ENCODE measurements at places on chromosomes 16 and 17. TPM values are rescaled to one million over a fixed set of nuclear protein-coding genes. Genes with fewer than 3 reads are reported as not detected.

DNA sequence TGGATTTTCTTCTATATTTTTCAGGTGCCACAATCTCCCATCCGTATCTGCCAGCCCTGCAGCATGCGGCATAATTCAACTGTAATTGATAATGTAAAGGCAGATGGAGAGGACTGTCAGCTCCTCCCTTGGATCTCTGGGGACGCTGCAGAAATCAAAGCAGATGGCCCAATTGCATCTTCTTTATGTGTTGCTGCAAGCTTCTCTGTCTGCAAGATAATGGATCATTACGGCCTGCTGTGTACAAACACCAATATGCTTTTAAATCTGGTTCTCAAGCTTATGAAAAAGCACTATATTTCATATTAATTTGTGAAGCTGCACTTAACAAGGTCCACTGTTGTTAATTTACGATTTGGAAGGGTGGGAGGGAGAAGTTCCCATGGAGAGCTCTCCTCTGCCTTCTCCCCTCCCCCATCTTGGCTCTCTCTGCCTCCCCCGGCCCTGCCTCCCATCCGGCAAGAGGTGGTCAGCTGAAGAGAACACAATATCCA is 607.5 kb downstream of the TOX3 start:
- H3K27me3 ChIP-seq: no peaks in the 10 kb centered on the region
- no peak for DNase-seq
- no peaks in the 10 kb centered on the region for H3K36me3 ChIP-seq
- H3K4me3 ChIP-seq: no peak overlapping the region
- no peak overlapping the region for H3K27ac ChIP-seq
- H3K4me1 ChIP-seq: no peaks in the 10 kb centered on the region

DNA sequence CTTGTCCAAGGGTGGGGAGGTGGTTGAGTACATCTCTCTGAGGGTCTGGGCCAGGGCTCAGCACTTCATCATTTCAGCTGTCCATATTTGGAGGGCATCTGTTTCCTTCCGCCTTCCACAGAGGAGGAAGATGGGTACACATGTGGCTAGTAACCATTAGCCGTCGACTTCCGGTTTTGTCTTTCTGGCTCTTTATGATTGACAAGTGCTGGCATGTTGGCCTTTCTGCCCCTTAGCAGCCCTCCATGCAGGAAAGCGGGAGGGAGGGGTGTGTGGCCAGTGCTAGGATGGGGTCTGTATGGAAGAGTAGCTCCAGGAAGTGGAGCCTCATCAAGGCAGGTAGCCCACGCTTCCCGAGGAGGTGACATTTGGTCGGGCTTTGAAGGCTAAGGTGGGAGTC is 69.6 kb downstream of the RAI1 start:
- peak; percentile 85 for DNase-seq
- peak overlapping the region; percentile 95 for H3K27ac ChIP-seq
- no peaks in the 10 kb centered on the region for H3K36me3 ChIP-seq
- no peaks in the 10 kb centered on the region for H3K27me3 ChIP-seq

CCL7 gene
- not detected for total RNA-seq

DDX28 gene
- total RNA-seq: 26.1 TPM

DNA sequence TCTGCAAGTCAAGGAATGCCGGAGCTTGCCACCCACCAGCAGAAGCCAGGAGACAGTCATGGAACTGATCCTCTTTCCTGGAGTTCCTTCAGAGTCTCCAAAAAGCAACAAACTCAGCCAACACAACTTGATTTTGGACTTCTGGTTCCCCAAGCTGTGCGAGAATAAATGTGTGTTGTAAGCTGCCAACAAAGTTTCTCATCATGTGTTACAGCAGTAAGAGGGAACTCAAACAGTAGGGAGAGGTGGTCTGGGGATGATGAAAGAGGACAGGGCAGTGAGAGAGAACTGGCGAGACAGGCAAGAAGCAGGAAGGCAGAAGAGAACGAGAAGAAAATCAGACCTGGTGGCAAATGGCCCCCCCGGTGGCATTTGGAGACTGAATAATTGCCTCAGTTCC is 204.9 kb downstream of the MAF start:
- no peak overlapping the region for H3K4me3 ChIP-seq
- H3K27me3 ChIP-seq: peaks cover 8% of the 10 kb centered on the region
- no peak overlapping the region for H3K27ac ChIP-seq
- H3K36me3 ChIP-seq: no peaks in the 10 kb centered on the region
- H3K4me1 ChIP-seq: peaks cover 2% of the 10 kb centered on the region

- H3K27ac ChIP-seq: no peak overlapping the region
- no peak overlapping the region for H3K4me3 ChIP-seq
- peaks cover 6% of the 10 kb centered on the region for H3K4me1 ChIP-seq
- H3K36me3 ChIP-seq: no peaks in the 10 kb centered on the region
- no peak for DNase-seq
These were observed 12.0 kb upstream of the DNAH17 start for GRCh38 chr17:78589031-78589675.

DNA sequence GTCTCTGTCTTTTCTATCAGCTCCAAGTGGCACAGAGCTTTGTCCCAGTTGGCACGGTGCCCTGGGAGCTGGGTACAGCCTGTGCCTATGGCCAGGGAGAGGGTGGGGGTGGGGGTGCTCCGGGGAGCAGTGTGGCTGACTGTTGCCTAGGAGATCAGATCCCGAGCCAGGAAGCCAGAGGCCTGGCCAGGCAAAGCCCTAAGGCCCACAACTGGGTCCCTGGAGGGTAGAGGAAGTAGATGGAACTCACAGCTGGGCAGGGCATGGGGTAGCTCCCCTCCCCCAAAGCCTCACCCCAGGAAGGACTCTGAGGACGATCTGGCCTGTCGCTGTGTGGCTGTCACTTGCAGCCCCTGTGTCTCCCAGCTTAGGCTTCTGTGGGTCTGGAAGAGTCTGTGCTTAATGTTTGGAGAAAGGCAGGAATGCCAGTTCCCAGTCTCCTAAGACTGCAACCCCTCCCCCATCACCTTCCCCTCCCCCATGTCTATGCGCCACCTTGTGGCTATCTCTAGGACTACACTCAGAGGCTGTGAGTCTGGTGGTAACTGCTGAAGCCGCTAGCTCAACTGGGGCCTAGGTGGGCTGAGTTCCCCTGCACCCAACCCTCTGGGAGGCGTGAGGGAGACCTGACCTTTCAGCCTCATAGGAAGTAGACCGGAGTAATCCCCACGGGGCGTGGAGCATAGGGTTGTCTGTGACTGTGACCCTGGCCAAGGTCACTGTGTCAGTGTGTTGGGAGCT is 12.6 kb downstream of the THRA start:
- peaks cover 9% of the 10 kb centered on the region for H3K4me1 ChIP-seq
- peak; percentile 90 for DNase-seq
- no peaks in the 10 kb centered on the region for H3K36me3 ChIP-seq
- H3K27ac ChIP-seq: no peak overlapping the region

DNA sequence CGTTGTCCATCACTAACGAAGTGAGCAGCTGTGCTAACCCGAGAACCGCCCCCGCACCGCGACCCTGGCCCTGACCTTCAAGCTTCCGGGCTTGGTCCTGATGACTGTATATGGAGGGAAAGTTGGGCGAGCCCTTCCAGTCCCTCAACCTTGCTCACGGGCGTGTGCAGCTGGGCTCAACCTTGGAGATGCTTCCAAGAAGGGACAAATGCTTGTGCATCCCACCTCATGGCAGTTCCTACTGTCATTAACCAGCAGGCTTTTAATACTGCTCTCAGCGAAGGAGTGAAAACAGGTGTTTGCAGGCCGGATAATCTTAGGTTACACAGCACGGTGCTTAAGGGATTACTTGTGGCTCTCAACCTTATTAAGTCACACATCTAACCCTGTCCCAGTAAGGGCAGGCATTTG is 33.5 kb downstream of the SRL start:
- DNase-seq: no peak
- peaks cover 5% of the 10 kb centered on the region for H3K4me1 ChIP-seq
- no peak overlapping the region for H3K4me3 ChIP-seq
- H3K27ac ChIP-seq: no peak overlapping the region

DNA sequence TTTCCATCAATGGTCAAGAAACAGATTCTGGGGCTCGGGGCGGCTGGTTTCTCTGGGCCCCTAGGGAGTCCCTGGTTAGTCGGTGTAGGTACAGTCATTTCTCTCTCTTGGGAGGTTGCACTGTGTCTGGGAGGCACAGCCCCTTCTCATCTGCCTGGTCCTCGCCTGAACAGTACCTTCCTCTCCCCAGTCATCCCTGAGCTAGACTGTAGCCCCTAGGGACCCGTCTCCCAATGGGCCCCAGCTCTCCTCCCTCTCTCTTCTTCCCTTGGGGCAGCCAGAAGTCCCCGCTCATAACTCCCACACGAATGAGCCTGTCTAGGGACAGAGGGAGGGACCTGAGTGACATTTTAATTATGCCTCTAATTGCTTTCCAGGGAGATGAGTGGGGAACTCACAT is 20.2 kb upstream of the CPSF4L start:
- H3K36me3 ChIP-seq: no peaks in the 10 kb centered on the region
- H3K27ac ChIP-seq: no peak overlapping the region
- no peak for DNase-seq
- H3K4me3 ChIP-seq: no peak overlapping the region
- H3K27me3 ChIP-seq: no peaks in the 10 kb centered on the region

C1QTNF1 gene
- not detected for total RNA-seq

DNA sequence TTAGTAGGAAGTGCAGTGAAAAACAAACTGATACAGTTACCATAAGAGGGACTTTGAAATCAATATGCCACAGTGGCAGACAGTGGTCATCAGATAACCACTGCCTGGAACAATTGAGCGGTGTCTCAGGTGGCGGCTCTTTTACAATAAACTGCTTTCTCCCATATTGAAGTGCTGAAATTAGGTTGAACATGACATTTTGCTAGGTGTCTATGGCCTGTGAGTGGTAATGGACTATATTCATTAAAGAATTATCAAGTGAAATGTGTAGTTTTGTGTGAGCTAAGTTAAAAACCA is 214.7 kb downstream of the RPTOR start:
- peaks cover 69% of the 10 kb centered on the region for H3K4me1 ChIP-seq
- DNase-seq: peak; percentile 74
- H3K4me3 ChIP-seq: peak overlapping the region; percentile 56
- H3K27me3 ChIP-seq: no peaks in the 10 kb centered on the region
- peaks cover 41% of the 10 kb centered on the region for H3K36me3 ChIP-seq

KRT36 gene
- total RNA-seq: not detected

CCL4L2 gene
- 11.5 TPM for total RNA-seq

- no peak overlapping the region for H3K27ac ChIP-seq
- no peaks in the 10 kb centered on the region for H3K27me3 ChIP-seq
- DNase-seq: no peak
- H3K36me3 ChIP-seq: peaks cover 40% of the 10 kb centered on the region
- no peak overlapping the region for H3K4me3 ChIP-seq
These were observed 195.9 kb upstream of the C17orf78 start for GRCh38 chr17:37179893-37180292.

DNA sequence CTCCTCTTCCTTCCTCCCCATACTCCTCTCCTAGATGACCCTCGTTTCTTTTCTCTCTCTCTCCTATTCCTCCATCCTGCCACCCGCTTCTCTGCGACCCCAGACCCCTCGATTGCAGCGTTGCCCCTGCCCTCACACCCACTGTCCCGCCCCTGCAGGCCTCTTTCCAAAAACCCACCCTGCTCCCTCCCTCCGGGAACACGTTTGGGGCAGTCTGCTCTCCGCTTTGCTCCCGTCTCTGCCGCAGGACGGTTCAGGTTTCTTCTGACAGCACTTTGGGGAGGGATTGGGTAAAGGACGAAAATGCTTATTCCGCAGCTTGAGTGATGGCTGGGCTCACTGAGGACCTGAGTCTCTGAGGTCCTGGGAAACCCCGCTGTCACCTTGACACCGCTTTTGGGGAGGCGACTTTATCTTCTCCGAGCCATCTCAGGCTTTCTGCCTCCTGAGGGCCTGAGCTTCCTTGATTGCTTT is 690 bp downstream of the NDE1 start:
- H3K27me3 ChIP-seq: no peaks in the 10 kb centered on the region
- H3K27ac ChIP-seq: peak overlapping the region; percentile 100
- H3K36me3 ChIP-seq: peaks cover 23% of the 10 kb centered on the region
- H3K4me1 ChIP-seq: peaks cover 22% of the 10 kb centered on the region

DNA sequence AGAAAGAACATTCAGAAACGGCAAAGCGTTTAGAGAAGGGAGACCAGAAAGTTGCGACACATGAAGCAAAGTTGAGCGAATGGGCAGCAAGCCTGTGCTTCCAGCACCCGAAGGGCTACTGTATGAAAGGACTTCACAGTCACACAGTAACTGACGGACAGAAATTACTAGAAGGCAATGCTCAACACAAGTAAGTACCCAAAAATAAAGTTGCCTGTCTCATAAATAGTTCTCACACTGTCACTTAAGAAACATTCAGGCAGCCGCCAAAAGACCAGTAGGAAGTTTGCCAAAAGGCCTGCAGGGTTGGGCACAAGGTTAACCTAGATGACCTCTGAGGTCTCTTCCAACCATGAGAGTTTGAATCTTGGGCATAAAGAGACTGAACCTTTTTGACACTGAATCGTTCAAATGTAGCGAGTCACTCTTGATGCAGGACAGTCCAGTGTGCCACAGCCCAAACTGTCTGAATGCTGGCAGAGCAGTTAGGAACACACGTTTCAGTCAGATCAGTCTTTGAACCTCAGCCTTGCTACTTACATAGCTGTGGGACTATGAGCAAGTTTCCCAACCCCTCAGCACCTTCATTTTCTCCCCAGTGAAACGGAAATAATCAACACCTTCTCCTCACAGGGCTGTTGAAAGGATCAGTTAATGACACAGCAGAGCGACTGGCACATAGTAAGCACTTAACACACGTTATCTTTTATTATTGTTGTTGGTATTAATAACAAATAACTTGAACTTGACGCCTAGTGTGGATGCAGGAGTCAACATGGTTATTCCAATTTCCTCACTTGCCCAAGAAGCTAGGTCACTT is 10.4 kb downstream of the NCBP3 start:
- H3K4me3 ChIP-seq: no peak overlapping the region
- DNase-seq: no peak
- no peaks in the 10 kb centered on the region for H3K27me3 ChIP-seq
- H3K36me3 ChIP-seq: peaks cover 45% of the 10 kb centered on the region
- H3K4me1 ChIP-seq: peaks cover 7% of the 10 kb centered on the region

CDK3 gene
- total RNA-seq: 7.4 TPM

PRSS8 gene
- total RNA-seq: not detected

DNA sequence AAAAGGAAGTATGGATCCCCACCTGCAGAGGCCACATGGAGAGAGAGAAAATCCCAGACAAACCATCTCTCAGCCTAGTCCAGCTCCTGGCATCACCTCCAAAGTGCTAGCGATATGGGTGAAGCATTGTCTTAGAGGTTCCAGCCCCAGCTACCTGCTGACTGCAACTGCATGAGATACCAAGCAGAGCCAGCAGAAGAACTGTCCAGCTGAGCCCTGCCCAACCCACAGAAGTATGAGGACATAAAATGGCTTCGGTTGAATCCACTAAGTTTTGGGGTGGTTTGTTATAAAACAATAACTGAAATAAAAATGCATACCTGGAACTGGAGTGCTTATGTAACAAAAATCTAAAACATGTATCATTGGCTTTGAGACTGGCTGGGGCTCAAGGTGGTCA is 20.4 kb upstream of the SLFN5 start:
- peaks cover 24% of the 10 kb centered on the region for H3K4me1 ChIP-seq
- H3K27me3 ChIP-seq: no peaks in the 10 kb centered on the region

IRF8 gene
- 235 TPM for total RNA-seq

GRCh38 chr16:9489835-9490467 is 398.5 kb downstream of the HAPSTR1 start:
- H3K27ac ChIP-seq: no peak overlapping the region
- no peaks in the 10 kb centered on the region for H3K4me1 ChIP-seq
- H3K27me3 ChIP-seq: no peaks in the 10 kb centered on the region
- no peak for DNase-seq
- no peak overlapping the region for H3K4me3 ChIP-seq

PPP1R27 gene
- not detected for total RNA-seq

OTOP2 gene
- total RNA-seq: not detected

Measured in activated CD4-positive, alpha-beta T cell treated with anti-CD3 and anti-CD28 coated beads, Interleukin-2, amount 10 ng/mL, durations not matched to agents 24 days and 14 days (primary cell).